ENCODE measurements at places on chromosomes 13 and 19.

DNA sequence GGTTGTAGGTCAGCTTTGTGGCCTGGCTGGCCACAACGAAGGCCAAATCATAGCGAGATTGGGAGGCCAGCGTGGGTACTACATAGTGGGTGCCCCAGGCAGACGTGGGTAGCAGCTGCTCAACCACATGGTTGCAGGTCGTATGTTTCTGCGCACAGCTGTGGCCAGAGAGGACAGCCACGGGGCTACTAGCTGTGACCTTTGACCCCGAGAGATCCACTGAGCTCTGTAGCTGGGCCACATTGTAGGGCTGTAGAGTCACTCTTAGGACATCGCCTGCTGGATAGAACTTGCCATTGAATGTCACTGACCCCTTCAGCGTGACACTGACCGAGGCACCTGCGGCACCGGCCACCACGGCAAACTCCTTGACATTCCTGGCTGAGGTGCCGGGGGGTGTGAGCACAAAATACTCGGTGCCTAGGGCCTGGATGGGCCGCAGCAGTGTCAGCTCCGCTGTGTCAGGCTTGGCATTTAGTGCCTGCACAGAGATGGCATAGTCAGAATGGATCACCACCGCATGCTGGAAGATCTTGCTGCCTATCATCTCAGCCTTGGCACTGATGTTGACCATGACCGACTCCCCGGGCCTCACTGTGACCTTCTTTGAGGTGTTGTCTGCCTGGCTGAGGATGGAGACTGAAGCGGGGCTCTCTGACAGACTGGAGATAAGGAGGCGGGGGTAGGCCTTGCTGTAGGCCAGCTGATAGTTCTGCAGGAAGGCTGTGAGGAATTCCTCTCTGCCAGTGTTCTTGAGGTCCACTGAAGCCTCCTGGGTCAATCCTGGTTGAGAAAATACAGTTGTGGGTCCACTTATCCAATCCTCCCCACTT, 6.7 kb downstream of the FCGBP start:
- DNase-seq: no peak

GRCh38 chr19:2978772-2979171, 1.4 kb downstream of the TLE6 start:
- no peak for DNase-seq

- DNase-seq: no peak
Measured at GRCh38 chr19:30367421-30367820, 4.8 kb upstream of the ZNF536 start.

- DNase-seq: peak; percentile 54
Measured at GRCh38 chr13:41458187-41458760, 924 bp downstream of the RGCC start.

DNA sequence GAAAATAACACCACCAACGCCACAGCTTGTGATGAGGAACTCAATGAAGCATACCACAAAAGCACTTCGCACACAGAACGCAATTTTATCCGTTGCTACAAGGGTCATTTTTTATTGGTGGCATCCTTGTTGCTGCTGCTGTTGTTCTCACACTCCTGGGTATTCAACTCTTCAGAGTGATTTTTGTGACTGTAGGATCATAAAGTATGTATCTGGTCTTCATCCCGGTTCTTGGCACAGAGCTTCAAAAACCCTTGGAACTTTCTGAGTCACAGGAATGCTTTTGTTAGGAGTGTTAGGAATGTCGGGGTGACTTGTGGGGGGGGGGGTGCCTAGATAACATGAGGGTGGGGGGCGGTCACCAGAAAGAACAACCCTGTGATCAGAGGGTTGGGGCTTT, 108.4 kb downstream of the ZNF557 start:
- DNase-seq: no peak
